Progenitor cell of endocrine pancreas (in vitro differentiated cells): ENCODE measurements at places on chromosomes 2 and 18. TPM values are rescaled to one million over a fixed set of nuclear protein-coding genes. Genes with fewer than 3 reads are reported as not detected.

CYP27C1 gene
- 8.0 and 8.6 TPM in 2 replicates for total RNA-seq

CFC1 gene
- 27.7 and 30.9 TPM in 2 replicates for total RNA-seq

CFAP221 gene
- 33.0 and 37.4 TPM in 2 replicates for total RNA-seq

DNAJC5G gene
- total RNA-seq = not detected in 2 replicates

GPR39 gene
- 4.0 and 4.6 TPM in 2 replicates for total RNA-seq

GRCh38 chr2:75424936-75425619 is 135.7 kb downstream of the EVA1A start:
- no peak for DNase-seq
- peaks cover 21% of the 10 kb centered on the region for H3K4me1 ChIP-seq
- no peak overlapping the region for H3K27ac ChIP-seq

DNA sequence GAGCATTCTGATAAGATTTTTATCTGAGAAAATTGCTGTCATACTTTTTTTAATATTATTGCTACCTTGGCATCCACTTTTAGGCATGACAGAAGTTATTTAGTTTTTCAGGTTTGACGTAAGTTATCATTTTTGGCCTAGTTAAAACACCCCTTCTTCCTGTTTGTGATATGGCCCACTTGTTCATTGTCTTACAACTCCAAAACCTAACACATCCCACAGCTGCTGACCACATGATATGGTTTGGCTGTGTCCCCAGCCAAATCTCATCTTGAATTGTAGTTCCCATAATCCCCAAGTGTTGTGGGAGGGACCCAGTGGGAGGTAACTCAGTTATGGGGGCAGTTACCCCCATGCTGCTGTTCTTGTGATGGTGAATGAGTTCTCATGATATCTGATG is 388.1 kb downstream of the SLC4A3 start:
- no peaks in the 10 kb centered on the region for H3K27me3 ChIP-seq
- H3K4me3 ChIP-seq = no peak overlapping the region
- no peak overlapping the region for H3K27ac ChIP-seq
- H3K4me1 ChIP-seq = no peaks in the 10 kb centered on the region
- H3K36me3 ChIP-seq = no peaks in the 10 kb centered on the region

GRCh38 chr2:468648-469336 is 180.9 kb upstream of the ALKAL2 start:
- H3K4me3 ChIP-seq = no peak overlapping the region
- DNase-seq = no peak
- no peak overlapping the region for H3K27ac ChIP-seq
- peaks cover 33% of the 10 kb centered on the region for H3K27me3 ChIP-seq
- H3K4me1 ChIP-seq = no peaks in the 10 kb centered on the region

DNA sequence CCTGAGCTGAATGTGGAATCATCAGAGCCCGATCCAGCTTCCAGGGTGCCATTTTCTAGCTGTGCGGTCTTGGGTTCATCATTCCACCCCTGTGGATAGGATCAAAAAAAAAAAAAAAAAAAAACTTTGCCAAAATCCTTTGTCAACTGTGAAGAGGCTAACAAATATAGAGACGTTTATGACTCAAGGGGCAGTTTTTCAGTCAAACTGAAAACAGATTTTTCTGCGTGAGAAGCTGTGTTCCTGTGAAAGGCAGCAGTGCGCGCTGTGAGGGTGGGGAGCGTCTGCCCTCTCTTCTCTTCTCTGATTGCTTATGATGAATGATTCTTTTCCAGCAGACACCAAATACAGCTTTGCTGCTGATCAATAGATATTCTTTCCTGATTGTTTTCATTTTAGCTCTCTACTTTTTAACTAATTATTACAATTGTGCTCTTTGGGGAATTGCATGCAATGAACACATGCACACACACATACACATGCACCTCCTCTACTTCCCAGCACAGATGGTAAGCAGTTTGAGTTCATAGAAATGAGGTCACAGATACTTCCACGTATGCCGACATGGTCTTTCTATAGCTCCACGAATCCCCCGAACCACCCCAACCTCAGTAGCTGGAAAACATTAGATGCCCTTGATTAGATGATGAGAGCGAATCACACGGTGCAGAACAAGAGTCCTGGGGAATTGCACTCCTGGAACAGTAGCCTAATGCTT is 175.4 kb downstream of the NRP2 start:
- no peak overlapping the region for H3K4me3 ChIP-seq
- no peak overlapping the region for H3K27ac ChIP-seq
- H3K4me1 ChIP-seq = peaks cover 3% of the 10 kb centered on the region
